ENCODE measurements at places on chromosomes 5 and 9.

DNA sequence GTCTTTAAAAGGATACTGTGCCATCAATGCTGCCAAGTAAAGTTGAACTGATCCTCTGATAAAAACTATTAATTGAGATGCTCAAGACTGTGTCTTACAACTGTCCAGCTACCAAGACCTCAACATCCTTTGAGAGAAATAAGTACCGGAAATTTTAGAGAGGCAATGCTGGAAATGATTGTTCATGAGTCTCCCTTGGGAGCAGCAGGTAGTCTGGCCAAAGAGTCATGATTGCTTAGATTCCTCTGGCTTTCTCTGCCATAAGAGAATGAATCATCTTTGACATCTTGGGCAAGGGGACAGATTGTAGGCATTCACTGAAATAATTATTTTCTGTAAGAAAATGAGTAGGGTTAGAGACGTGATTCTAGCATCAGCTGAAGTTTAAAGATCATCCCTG is 466.6 kb upstream of the DAB2 start:
- DNase-seq, result no peak

DNA sequence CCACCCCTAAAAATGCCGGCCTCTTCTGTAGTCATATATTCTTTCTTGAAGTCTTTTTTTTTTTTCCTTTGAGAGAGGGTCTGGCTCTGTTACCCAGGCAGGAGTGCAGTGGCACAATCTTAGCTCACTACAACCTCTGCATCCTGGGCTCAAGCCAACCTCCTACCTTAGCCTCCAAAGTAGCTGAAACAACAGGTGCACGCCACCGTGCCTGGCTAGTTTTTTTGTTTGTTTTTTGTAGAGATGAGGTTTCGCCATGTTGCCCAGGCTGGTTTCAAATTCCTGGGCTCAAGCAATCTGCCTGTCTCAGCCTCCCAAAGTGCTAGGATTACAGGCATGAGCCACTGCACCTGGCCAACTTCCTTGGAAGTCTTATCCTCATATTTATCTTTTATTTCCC is 19.1 kb downstream of the SREK1IP1 start:
- no peak for DNase-seq

DNA sequence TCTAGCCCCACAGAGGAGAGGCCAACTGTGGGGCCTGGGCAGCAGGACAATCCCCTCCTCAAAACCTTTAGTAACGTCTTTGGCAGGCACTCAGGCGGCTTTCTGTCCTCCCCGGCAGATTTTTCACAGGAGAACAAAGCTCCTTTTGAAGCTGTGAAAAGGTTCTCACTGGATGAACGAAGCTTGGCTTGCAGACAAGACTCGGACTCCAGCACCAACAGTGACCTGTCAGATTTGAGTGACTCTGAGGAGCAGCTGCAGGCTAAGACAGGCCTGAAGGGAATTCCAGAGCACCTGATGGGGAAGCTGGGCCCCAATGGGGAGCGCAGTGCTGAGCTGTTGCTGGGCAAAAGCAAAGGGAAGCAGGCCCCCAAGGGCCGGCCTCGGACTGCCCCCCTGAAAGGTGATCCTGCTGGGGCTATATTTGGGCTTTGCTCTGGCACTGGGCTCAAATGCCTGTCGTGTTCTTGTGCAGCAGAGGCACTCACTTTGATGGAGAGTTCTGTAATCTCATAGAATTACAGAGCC is 39.4 kb downstream of the KDM3B start:
- no peak for DNase-seq

DNA sequence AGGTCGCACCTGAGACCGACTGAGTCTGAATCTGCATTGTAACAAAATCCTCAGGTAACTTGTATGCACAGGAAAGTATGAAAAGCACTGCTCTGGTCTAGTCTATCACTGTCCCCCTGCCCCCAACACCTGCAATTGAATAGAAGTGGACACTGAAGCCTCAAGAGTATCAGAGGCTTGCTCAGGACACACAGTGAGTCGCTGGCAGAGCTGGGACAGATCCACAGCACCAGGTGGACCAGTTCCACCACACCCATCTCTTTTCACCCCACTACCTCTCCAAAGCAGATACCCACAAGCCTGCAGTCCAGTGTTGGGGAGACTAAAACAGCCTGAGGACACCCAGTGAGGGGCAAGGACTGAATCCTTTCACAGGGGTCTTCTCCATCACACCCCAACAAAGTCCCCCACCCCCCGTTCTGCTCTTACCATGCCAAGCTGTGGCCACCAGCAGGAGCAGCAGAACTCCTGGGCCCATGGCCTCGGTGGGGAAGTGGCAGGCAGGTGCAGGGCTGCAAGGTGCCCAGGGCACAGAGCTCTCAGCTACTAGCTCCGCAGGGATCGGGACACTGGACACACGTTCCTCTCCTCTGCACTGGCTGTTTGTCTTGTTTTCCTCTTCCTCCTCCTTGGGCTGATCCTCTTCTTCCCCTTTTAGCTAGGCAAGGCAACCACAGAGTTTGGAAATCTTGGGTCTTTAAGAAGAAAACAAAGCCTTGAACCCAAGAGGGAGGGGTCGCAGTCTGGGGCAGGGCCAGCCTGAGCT is at the start of gene CSF1R:
CSF1R (minus strand) TSS at position 605 of the 766 bp plus-strand sequence; CDS start at position 478, 127 bp downstream.
- DNase-seq, result no peak
